Endodermal cell (in vitro differentiated cells): ENCODE measurements at places on chromosomes 2 and 18.

GRCh38 chr2:180208841-180209240, 201.7 kb upstream of the CWC22 start:
- no peak for DNase-seq

DNA sequence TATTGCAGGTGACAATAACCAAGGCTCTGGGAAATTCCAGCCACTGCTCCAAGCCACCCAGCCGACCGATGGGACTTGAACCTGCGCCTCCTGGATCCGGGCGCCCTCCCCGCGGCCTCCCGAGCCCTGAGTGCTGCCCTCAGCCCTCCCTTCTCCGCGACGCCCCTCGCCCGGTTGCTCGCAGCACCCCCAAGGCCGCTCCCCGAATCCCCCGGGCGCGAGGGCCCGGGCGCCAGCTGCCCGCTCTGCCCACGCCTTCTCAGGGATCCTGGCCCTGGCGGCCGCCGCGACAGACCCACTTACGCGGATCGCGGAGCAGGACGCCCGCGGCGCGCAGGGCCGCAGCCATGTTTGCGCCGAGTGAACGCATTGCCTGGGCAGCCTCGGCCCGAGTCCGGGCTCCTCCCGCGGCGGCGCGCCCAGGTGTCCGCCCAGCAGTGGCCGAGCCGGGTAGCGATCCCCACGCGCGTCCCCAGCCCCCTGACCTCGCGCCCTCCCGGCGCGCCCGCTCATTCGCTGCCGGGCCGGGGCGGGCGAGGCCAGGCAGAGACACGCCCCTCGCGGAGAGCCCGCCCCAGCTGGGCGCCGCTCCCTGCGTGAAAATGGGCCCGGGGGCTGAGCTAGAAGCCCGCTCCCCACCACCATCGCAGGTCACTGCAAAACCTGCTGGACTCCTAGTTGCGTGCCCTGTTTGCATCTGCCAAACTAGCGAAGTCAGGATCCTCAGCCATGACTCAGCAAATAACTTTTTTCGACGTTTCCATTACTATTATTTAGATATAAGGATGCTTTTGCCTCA, at the start of gene FECH:
TSS of gene FECH (minus strand) at position 452 of the 799 bp plus-strand sequence. CDS start at position 370, 82 bp downstream.
- DNase-seq, result peak; percentile 85

GRCh38 chr2:112626604-112627059, 19.1 kb upstream of the SLC20A1 start:
- peak; percentile 85 for DNase-seq

GRCh38 chr2:104658144-104658835, 195.6 kb upstream of the POU3F3 start:
- peak; percentile 85 for DNase-seq

DNA sequence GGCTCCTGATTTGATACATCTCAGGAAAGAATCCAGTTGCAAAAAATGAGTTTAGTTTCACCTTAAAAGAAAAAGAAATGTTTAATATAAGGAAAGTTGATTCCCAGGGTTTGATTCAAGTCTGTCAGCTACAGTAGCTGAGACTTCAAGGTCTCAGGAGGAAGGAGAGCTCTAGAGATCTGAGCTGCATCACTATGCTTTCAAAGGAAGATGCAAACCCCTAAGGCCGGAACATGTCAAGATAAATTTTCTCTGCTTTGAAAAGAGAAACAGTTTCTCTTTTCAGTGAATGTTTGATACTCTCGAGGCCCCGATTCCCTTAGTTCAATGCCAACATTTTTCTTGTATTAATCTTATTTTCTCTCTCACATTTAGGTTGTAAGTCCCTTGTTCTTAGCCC, 128.6 kb downstream of the RGPD3 start:
- no peak for DNase-seq

DNA sequence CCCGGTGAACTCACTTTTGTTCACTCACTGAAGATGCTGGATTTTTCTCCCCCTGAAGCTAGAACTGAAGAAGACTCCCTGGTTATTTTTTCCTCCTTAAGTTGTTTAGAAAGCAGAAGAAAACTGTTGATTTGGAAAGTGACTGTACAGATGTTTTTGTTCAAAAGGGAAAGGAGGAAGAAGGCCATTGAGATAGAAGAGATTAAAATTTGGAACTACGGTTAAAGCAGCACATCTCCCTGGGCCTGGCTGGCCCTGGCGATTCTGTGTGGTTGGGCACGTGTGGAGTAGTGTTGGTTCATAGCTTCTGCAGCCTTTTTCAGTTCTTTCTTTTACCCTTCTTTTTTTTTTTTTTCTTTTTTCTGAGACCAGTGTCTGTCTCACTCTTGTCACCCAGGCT, 109.2 kb downstream of the MAP4K4 start:
- no peak for DNase-seq

DNA sequence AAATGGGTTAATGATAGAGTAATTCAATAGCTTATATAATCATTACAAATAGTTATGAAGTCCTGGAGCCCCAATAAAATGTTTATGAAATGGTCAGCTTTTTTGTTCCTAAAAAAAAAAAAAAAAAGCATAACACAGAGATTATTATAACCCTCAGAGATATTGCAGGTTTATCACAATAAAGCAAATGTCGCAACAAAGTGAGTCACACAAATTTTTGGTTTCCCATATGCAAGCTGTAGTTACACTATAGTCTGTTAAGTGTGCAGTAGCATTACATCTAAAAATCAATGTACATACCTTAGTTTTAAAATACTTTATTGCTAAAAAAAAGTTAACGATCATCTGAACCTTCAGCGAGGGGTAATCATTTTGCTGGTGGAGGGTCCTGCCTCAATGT, 20.0 kb downstream of the WDFY1 start:
- DNase-seq, result no peak

- DNase-seq, result peak; percentile 27
These were observed 42.0 kb upstream of the CREB1 start for GRCh38 chr2:207487650-207488311.

DNA sequence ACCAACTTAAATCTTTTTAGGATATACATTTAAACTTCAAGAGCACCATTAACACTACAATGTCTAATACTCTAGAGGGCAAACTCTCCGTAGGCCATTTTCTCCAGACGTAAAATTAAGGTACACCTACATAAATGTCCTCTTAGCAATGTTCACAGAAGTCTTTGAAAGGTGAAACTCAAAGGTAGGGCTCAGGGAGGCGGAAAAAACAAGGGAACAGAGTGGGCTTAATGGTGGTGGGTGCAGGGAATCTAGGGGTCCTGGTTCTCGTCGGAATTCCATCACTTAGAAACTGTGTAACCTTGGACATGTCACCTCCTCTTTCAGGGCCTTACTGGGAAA, 668 bp downstream of the NFU1 start:
- no peak for DNase-seq

DNA sequence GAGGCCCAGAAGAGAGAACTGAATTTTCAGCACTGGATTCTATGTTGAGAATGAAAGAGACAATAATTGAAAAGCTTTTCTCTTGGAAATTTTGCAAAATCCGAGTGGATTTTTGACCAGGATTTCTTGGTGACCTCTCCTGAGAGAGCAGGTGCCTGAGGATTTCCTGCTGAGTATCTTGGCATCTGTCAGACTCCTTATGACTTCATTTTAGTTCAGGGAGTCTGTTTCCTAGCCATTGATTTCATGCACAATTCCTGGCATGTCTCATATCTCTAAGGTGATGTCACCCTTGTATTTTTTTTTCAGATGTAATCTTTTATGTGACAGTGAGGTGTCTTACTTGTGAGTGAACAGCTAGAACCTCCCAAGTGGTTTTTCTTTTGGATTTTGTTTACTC, 195.9 kb downstream of the NEDD4L start:
- DNase-seq, result no peak

DNA sequence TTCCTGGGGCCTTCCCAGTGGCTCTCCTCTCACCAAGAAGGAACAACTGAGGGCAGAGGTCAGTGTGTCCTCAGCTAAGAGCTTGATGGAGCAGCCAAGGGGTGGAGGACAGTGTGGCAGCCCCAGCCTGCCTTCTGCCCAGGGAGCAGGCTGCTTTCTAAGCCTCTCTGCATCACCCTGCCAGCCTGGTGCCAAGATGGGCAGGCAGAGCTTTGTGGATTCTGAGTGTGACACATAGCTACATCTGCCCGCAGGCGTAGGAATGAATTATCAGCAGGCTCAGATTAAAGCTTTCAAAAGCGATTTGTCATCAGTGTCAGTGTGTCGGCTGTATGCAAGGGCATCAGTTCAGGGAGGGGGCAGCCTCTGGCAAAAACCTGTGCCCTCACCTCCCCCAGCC, 8.7 kb downstream of the MAL start:
- no peak for DNase-seq

DNA sequence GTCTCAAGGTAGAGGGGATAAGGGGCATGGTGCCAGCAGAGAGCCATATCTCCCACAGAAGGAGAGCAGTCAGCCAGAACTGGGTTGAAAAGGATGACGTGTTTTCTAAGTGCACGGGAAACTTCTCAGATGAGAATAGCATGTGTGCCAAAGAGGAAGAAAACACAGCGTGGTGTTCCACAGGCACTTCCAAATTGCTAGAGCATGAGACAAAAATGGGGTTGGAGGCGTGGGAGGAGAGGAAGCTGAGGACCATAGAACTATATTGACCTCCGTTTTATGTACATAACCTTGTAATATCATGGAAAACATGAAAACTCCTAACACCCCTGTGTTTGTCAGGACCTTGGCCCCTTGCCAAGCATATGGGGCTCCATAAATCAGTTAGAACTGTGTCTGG, 682.7 kb upstream of the RAB6C start:
- no peak for DNase-seq

- DNase-seq, result no peak
These were observed 77.5 kb downstream of the TMEM200C start for GRCh38 chr18:5817816-5818215.

- DNase-seq, result no peak
These were observed 114.8 kb downstream of the PLB1 start for GRCh38 chr2:28610583-28611201.

DNA sequence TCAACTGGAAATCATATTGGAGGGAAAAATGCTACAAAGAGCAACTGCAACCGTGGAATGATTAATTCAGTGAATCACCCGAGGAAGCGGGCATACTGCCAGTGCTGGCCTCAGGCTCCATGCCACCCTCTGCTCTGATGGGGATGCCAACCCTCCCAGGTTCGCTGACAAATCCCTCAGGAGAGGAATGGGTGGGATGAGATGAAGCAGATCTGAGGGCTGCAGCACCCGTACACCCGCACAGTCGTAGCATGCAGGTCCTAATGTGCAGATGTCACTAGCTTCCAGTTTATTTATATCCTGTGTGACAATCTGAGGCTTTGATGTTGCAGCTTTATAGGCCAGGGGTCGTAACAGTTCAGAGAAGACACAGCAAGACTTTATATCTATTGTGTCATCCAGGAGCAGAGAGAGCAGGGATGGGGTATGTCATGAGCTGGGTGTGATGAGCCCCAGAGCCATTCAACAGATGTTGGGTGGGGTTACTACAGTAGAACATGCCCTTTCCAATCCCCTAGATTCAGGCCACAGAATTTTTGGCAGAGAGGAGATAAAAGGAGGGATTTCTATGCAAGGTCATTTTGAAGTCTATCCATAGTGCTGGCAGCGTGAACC, 44.6 kb downstream of the DPP4 start:
- DNase-seq, result no peak

- no peak for DNase-seq
These were observed 21.9 kb upstream of the ID2 start for GRCh38 chr2:8659735-8660492.

- DNase-seq, result no peak
These were observed 1.2 kb downstream of the SLC35F5 start for GRCh38 chr2:113755035-113755834.

DNA sequence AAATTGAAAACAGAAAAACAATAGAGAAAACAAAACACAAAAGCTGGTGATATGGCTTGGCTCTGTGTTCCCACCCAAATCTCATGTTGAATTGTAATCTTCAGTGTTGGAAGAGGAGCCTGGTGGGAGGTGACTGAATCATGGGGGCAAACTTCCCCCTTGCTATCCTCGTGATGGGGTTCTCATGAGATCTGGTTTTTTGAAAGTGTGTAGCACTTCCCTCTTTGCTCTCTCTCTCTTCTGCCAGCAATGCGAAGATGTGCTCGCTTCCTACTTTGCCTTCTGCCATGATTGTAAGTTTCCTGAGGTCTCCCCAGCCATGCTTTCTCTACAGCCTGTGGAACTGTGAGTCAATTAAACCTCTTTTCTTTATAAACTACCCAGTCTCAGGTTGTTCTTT, 112.3 kb upstream of the UXS1 start:
- DNase-seq, result no peak

- DNase-seq, result peak; percentile 82
These were observed 265.1 kb downstream of the HAUS1 start for GRCh38 chr18:46369323-46369722.

GRCh38 chr18:6482198-6482977, 67.7 kb upstream of the L3MBTL4 start:
- DNase-seq, result peak; percentile 94

- DNase-seq, result no peak
These were observed 74.2 kb downstream of the CHRNA1 start for GRCh38 chr2:174690026-174690425.

DNA sequence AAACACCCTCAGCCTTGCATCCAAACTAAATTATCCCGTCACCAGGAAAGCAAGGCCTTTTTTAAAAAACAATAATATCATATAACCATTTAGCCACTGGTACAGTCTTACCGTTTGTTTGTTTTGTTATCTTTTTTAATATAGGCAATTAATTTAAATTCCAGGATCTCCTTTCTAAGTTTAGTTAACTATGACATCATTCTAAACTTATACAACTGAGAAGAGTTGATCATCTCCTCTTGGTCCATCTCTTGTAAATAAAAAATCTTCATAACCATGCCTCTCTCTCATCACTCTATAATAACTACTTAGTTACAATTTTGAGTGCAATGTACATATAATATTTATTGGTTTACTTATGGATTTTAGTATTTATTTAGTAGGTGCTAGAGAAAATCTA, 46.2 kb downstream of the RND3 start:
- no peak for DNase-seq

DNA sequence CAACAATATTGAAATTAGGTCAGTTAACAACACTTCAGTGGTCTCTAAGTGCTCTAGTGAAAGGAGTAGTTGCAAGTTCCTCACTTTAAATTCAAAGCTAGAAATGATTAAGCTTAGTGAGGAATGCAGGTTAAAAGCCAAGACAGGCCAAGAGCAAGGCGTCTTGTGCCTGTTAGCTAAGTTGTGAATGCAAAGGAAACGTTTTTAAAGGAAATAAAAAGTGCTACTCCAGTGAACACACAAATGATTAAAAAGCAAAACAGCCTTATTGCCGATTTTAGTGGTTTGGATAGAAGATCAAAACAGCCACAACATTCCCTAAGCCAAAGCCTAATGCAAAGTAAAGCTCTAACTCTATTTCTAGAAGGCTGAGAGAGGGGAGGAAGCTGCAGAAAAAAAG, 44.7 kb downstream of the ANTXR1 start:
- no peak for DNase-seq

DNA sequence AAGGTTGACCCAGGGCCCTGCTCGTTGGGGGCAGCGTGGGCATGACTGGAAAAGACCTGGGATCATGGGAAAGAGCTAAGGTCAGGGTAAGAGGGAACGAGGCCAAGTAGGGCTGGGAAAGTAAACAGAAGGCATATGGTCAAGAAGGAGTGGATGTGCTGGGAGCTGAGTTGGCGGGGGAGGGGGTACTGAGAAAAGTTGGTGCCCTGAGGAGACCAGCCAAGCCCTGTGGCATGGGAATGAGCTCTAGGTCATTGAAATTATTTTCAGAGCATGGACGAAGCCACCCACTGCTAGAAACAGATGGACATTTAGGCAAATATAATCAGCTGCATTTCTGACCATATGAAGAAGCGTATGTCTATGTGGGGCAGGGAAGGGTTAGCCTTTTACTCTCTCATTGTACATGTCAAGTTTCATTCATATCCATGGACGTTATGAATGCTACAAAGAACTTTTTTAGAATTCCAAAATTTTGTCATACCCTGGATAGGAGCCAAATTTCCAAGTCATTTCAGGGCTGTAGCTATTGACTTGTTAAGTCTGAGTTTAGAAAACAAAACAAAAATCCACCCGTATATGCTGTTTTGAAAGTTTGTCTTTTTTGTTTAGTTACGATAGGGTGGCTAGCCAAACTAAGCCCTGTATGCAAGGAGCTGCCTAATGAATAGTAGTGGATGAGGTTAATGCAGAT, 19.1 kb downstream of the MAPRE2 start:
- no peak for DNase-seq
